ENCODE measurements at places on chromosomes 12 and 14.

DNA sequence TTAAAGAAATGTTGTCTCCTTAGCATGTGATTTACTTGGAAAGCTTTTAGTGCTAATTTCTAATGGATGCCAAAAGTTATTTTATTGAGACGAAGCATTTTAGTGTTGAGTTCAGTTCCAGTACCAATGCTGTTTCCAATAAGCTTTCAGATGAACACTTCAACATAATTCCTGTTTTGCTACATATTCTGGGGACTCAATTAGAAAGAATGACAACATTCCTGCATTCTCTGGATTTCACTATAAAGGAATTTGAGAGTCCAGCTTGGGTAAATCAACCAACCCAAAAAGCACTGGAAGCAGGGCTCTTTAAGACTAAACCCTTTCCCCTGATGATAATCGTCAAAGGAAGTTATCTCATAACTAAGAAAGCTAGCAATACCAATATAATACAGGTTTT, 353.0 kb upstream of the TMTC1 start:
- DNase-seq, result no peak

DNA sequence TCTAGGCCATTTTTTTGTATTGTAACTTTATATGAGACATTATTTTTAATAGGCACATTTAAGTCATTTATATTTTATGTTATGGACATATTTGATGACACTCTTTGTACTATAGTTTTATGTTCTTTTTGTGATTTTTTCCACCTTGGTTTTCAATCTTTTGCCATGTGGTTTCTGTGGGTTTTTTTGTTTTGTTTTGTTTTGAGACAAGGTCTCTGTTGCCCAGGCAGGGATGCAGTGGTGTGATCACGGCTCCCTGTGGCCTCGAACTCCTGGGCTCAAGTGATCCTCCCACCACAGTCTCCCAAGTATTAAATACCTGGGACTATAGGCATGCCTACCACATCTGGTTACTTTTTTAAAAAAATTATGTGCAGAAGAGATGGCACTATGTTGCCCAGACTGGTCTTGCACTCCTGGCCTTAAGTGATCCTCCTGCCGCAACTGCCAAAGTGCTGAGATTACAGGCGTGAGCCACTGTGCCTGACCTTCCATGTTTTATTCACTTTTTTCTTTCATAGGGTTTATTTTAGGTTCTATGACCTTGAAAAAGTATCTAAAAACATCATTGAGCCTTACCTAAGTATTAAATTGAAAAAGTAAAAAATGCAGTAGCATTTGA, 16.3 kb downstream of the MSRB3 start:
- DNase-seq, result no peak

DNA sequence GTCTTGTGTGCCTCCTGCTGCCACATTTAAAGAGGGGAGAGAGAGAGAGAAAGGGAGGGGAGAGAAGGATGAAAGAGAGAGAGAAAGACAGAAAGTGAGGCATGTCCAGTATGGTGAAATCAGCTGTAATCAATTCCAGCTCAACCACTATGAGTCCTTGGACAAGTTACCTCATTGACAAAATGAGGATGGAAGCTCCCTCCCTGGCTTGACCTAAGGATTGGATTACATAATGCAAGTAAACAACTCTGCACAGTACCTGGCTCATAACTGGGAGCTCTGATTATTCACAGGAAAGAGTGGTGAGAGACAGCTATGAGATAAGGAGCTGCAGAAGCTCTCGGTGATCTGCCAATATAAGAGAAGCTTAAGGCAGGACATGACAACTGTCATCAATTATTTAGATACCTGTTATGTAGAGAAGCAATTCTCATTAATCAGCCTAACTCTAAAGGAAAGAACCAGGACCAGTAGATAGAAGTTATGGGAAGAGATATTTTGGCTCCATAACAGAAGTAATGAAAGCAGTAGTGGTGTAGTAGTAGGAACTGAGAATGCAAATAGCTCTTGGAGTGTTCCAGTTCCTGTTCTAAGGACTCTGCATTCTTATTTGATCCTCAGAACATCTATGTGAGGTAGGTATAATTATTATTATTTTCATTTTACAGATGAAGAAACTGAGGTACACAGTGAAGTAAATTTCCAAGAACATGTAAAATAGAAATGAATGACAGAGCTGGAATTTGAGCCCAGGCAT, 791.6 kb downstream of the DIO2 start:
- no peak for DNase-seq

DNA sequence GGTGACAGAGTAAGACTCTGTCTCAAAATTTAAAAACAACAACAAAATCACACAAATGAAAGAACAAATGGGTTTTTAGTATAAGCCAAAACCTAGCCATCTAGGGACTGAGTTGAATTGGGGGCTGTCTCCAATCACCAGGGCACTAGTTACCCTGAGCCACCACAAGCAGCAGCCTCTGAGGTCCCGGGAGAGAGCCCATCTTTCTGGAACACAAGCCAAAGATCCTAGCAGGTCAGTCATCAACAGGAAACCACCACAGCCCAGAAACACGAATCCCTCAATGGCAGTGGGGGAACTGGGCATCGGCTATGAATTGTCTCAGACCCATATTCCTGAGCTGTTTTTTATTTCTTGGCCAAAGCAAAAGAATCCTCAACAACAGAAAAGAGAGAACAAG, 75.3 kb downstream of the KDM2B start:
- DNase-seq, result no peak

DNA sequence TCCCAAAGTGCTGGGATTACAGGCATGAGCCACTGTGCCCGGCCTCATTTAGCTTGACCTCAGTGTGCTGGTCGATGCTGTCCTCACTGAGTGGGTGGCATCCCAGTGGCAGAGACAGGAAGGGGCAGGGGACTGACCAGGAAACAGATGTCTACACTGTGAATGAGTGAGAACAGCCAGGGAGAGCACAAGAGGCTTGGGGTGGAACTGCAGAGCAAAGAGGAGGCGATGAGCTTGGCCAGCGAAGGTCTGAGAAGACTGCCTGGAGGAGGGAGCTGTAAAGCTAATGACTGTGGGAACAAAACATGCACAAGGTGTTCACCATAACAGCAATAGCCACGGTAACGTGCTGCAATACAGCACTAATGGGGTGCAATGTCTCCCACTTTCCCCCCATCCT, 57.2 kb upstream of the BEGAIN start:
- no peak for DNase-seq
